ENCODE measurements at places on chromosomes 1 and 21.

DNA sequence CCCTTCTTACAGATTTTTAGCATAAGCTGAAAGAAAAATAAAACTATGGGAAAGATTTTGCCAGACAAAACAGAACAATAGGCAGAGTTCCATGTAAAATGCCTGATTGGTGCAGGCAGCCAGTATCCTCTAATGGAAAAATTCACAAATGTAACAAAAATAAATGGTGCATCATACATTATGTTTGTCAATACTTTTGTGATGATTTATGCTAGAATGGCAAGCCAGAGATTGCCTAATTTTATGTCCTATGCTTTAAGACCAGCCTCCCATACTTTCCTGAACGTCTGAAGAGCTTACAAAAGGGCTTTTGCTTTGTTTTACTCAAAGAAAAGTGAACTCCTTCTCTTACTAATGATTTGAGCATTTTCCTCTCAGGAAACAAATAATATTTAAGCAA, 81.5 kb upstream of the KCNJ15 start:
- no peak for DNase-seq

GRCh38 chr1:31241321-31241720, 1.6 kb upstream of the NKAIN1 start:
- no peak for DNase-seq

GRCh38 chr1:24998563-24999245, 68.6 kb upstream of the RUNX3 start:
- DNase-seq = no peak

GRCh38 chr1:156868341-156868740, 7.7 kb downstream of the NTRK1 start:
- no peak for DNase-seq

DNA sequence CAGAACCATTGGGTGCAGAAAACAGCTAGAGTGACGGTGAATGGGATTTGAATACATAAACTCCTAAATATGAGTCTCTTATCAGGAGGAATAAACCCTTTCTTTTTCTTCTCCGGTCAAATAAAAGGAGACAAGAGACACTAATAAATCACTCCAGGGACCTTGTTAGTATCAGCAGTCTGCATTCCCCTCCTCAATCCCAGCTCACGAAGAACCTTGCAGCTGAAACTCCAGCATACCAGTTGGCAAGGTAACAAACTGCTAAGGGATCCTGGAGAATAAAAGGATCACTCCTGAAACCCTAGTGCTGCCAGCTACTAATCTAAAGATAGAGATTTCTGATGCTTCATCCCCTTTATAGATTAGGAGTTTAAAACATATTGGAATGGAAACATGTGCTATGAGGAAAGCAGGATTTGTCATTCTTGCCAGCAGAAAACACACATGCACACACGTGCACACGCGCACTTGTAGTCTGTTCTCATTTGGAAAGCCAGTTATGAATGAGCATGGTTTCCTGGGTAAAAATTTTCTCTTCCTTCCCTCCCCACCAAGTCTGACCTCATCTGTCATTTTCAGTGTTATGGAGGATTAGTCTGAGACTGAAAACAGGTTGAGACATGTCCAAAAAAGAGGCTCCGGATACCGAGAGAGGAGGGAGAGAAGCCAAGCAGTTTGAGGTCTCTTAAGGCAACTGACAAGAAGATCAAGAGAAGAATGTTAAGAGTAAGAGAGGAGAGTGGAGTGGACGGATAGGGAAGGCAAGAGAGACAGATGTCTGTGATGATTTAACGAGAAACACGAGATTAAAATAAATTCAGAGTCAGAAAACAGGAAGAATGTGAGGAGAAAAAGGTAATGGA, 10.9 kb downstream of the IER5 start:
- peak; percentile 69 for DNase-seq

DNA sequence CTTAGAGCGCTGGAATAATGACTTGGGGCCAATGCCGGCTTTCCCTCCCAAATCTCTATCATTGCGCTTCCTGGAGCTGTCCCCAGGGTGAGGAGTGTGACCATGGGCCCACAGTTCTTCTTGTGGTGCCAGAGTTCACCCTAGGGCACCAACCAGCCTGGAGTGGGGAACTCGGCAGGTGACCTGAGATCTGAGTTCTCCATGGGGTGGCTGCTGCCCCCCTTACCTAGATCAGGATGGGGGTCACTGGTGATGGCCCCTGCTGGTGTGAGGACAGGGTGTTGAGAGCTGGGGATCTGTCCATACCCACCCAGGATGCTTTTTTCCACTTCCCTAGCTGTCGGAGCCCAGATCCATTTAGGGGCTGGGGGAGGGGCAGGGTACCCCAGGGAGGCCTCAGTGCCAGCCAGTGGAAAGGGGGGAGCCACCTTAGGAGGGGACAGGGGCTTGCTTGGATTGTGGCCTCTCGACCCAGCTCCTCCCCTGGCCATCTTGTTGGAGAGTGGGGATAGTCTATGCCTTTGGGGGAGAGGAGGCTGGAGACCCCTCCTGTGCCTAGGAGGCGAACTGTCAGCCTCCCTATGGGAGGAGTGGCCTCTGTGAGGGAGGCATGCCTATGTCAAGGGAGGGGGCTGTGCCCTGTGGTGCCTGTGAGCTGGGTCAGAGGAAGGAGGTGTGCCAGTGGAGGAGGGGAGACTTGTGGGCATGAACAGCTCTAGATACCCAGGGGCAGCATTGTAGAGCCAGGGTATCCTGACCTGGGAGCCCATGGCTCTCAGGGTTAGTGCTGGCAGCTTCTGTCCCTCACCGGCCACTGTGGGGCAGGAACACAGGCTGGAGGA, 1.7 kb downstream of the FOXO6 start:
- DNase-seq = no peak

DNA sequence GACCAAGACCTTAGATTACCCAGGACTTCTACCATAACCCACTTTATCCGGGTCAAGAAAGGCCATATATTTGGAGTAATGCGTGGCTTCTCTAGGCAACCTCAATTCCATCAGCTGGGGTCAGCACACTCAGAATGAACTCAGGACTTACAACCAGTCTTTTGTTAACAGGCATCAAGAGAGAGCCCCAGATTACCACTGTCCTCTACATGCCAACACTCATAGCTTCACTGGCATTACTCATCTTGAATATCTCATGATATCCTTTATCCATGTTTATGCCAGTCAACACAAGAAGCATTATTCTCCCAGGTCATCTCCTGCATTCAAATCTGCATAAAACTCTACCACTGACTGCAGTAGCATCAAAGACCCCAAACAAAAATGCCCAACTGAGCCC, 6.6 kb upstream of the FCGR2A start:
- DNase-seq = no peak

GRCh38 chr1:216518844-216519627, 95.8 kb upstream of the USH2A start:
- no peak for DNase-seq

GRCh38 chr1:222798116-222798515, 16.7 kb upstream of the DISP1 start:
- DNase-seq = no peak

- no peak for DNase-seq
Measured at GRCh38 chr1:165080253-165080896, 276.1 kb downstream of the LMX1A start.

GRCh38 chr1:24415910-24416665, 486 bp downstream of the NIPAL3 start:
- DNase-seq = peak; percentile 44

DNA sequence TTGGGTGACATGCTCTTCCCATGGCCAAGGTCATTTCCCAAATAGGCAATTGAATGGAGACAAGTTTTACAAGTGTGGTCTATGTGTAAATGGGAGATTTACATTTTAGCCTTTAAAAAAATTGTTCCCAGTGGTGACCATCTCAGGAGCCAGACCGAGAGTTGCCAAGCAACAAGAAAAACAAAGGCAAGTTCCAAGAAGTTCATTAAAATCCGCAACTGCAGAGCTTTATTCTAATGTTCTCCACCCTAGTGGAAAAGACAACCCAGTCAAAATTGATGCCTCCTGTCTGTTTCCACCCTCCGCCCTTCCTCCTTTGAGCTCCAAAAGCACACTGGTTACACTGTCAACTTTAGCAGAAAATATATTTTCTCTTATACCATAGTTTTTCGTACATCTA, 33.2 kb upstream of the CD55 start:
- DNase-seq = no peak

DNA sequence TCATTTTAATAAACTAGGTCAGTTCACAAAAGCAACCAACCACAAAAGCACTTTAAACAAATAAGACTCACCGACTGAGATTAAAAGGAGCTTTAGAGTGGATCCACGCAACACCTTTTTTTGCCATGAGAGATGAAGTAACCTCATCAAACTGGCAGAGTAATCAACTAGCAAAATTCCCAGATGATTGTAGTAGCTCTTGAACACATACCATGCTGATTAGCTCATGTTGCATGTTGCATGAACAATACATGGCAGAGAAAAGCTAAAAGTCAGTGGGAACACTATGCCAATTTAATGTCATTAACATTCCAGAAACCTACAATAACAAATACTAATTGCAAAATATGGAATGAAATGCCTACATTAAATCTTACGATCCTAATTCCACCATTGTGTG, 4.1 kb downstream of the WARS2 start:
- DNase-seq = no peak

- no peak for DNase-seq
Measured at GRCh38 chr1:166272851-166273250, 106.0 kb upstream of the FAM78B start.

DNA sequence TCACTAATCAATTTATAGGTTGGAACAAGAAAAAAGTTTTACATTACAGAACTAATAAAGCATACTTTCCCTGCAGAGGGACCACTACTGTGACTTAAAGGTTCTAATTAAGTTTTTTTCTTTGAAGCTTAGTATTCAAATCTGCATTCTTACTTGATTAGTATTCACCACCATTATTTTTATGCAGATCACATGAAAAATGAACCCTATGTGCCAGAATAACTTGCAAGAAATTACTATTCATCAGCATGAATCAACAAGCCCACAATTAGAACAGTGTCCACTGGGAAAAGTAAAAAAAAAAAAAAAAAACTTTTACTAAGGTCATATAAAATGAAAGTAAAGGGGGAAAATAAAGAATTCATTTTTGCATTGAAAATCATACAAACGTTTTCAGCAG, 90.8 kb downstream of the SMYD3 start:
- no peak for DNase-seq

- no peak for DNase-seq
Measured at GRCh38 chr1:18670121-18670867, 39.6 kb downstream of the PAX7 start.

DNA sequence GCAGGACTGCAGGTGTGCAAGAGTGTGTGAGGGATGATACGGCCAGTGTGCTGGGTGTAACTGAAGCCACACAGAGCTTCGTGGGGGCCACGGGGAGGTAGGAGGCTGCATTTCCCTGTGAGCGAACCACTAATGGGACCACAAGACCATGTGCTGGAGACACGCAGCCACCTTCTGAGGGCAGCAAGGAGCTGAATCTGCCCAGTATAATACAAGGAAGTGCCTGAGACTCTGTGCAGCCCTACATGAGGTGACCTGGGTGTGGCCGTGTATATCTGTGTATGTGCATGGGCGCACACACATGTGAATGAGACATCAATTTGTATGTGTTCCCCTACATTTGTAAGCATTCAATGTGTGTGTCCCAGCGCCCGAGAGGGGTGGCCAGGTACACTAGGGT, 50.8 kb downstream of the CHD5 start:
- no peak for DNase-seq

- no peak for DNase-seq
Measured at GRCh38 chr1:228369608-228370438, 36.8 kb downstream of the TRIM11 start.

GRCh38 chr1:201778279-201779065, 50.5 kb upstream of the IPO9 start:
- DNase-seq = no peak

- DNase-seq = no peak
Measured at GRCh38 chr1:177561436-177561835, 390.7 kb downstream of the BRINP2 start.

GRCh38 chr1:7845761-7846160, 7.1 kb downstream of the UTS2 start:
- no peak for DNase-seq

- DNase-seq = no peak
Measured at GRCh38 chr1:157195521-157196244, 57.5 kb upstream of the ETV3 start.
